CD4-positive, alpha-beta T cell treated with Interferon gamma for 1 hour (primary cell): ENCODE measurements at places on chromosomes 2 and 18.

DNA sequence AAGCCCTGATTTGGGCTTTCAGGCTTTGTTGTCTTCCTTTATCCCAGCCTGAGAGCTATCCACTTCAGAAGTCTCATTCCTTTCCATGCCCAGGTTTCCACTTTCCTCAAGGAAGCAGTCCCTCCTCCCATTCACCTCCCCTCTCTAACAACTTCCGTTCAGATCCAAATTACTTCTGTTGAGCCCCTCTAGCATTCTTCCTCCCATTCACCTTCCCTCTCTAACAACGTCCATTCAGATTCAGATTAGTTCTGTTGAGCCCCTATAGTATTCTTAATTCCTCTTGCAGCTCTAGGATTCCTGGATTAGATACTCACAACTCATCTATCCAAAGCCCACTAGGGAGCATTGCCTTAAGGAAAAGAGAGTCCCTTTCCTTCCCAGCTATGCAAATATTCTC lies 216.8 kb downstream of the RAD51AP2 start:
- DNase-seq = no peak

DNA sequence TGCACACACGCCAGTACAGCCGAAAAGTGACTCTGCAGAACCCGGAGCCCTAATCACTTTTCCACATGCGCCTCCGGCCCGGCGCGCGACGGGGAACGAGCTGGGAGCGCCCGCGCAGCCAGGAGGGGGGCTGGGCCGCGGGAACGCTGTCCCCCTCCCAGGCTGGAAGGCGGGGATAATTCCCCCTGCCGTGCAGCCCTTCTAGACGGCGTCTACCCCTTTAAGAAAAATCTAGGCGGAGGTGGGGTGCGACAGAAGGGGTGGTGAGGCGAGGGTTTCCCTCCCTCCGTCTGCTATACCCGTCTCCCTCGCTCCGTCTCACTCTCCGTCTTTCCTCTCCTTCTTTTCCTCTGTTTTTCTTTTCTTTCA lies 2.4 kb downstream of the CYP26B1 start:
- no peak for DNase-seq

DNA sequence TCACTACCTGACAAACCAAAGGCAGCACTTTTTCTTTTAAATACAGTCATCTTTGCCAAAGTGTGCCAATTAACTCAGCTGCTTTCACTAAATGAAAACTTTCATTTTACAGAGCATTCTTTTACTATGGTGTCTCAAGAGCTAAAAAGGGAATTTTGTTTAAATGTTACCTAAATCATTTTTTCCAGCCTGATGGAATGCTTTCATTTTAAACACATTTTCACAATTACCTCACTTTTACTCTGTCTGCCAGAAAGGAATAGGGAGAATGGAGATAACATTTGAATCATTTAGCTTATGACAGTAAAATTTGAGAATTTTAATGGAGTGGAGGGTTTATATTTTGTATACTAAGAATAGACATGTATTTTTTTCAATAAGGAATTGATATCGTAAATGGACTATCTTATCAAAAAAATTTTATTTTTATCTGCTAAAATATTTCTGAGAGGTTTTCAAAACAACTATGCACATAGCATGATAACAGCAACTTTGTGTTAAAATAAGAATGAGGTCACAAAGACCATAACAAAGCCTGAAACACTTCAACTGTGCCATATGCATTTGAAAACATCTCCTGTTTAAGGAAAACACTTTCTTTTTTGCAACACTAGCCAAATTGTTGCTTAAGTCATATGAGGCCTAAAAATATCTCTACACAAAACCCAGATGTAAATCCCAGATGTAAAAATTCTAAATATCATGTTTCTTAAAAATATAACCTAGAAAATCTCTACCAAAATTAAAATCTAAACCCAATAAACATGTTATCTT lies 769.9 kb upstream of the FSHR start:
- DNase-seq = no peak

- DNase-seq = no peak
Measured at GRCh38 chr2:233252227-233252626, 754 bp downstream of the ATG16L1 start.

DNA sequence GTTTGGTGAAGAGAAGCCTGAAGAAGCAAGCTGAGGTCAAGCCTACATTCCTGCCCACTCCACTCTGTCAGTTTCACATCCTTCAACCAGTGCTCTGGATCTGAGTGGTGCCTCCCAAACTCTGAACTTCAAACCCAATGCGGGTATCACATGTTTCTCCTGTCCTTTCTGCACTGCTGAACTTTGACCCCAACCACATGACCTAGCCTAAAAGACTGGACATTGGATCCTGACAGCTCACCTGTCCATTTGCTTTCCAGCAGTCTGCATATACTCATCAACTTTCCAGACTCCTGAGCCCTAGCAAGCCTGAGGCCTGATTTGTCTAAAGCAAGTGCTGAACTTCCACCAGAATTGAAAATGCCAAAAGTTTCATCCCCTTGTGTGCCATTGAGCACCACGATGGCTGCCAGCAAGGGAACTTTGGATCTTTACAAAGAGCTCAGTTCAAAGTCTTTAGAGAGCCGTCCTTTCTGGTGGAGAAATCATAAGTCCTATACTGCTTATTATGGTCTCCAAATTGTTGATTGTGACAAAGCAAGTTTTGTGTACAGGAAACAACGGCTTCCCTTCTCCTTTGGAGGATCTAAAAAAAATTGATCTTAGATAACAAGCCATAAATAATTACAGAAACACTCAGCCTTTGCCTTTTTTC lies 37.6 kb upstream of the ITGA6 start:
- no peak for DNase-seq

GRCh38 chr2:75221862-75222261 lies 22.5 kb upstream of the TACR1 start:
- DNase-seq = no peak

DNA sequence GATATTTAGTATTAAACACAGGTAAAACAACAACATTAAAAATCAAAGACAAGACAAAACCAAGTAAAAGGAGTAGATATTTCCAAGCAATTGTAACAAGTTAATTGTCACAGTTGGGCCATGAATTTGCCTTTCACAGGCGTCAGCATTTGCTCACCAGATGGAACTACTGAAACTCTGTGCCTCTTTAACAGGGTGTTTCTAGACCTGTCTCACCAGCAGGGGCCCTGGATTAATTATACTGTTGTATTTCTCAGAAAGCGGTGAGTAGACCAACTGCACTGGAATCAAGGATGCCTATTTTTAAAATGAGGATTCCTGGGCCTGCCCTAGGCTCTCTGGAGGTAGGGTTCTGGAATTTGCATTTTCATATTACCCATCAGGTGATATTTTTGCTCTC lies 92.6 kb downstream of the UPP2 start:
- no peak for DNase-seq
